ENCODE measurements at places on chromosomes 13 and 19. TPM values are rescaled to one million over a fixed set of nuclear protein-coding genes. Genes with fewer than 3 reads are reported as not detected.

The GAS6 gene
- total RNA-seq = 54.1 TPM

The ZNF730 gene
- 9.1 TPM for total RNA-seq

The GZMM gene
- total RNA-seq = 1.2 TPM

The PLK5 gene
- total RNA-seq = 0.12 TPM

The B3GLCT gene
- total RNA-seq = 23.9 TPM
